ENCODE measurements at places on chromosomes 3 and 15.

DNA sequence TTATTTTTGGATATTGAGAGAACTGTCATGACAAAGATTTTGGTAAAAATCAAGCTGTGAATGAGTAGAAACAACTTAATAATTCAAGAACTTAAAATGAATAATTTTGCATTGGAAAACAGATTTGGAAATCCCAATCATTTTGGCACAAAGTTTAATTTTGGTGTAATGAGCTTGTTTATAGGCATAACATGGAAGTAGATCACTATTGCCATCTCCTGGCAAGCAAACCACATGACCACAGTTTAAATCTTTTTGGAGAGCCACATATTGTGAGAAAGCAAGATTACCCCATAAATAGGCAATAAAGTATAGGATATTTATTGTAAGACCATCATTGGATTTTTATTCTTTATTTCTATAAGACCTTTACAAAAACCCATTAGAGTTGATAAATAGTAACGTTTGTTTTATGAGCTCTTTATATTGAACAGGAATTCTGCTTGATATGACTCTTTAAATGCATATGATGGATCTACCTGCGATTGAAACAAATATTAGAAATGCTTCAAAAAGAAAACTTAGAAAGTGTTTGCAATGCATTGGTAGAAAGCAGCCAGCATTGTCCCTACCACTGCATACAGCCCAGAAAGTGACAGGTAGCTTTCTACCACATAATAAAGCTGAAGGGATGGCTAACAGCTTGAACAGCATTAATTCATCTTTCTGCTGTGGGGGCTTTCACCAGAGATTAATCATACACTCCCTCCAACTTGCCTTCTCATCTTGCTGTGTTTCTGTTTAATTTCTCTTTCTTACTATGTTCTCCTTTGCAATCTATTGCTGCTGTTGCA, 766.8 kb downstream of the TBL1XR1 start:
- DNase-seq, result no peak

DNA sequence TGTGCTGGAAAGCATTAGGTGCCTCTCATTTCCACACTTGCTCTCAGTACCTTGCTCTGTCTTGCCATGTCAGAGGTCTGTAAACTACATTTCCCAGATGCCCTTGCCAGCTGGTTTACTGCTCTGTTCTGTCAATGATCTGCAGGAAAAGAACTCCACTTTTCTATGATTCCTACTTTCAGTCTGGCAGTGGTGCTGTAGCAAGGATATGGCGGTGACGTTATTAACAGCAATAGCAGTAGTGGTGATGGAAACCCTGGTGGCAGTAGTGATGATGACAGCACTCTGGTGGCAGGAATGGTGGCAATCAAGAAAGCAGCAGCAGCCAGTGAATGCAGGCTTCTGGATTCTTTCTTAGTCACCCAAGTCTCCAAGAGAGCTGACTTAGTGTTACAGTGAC, 665.2 kb downstream of the DIPK2A start:
- no peak for DNase-seq

DNA sequence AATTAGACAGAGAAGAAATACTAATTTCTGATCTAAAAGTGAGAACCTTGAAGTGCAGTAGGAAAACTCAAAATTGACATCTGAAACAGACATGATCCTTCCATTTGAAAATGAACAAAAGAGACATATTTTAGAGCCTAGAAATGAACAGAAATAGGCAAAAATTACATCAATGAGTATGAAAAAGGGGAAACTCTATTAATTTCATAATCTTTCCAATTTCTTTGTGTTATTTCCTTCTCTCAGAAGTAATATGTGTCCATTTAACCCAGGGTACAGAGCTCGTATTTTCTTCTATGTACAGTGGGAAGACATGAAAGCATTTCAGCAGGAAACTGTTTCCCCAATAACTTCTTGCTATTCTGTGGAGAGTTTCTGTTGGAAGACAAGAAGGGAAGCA, 263.1 kb downstream of the CGGBP1 start:
- DNase-seq, result no peak

DNA sequence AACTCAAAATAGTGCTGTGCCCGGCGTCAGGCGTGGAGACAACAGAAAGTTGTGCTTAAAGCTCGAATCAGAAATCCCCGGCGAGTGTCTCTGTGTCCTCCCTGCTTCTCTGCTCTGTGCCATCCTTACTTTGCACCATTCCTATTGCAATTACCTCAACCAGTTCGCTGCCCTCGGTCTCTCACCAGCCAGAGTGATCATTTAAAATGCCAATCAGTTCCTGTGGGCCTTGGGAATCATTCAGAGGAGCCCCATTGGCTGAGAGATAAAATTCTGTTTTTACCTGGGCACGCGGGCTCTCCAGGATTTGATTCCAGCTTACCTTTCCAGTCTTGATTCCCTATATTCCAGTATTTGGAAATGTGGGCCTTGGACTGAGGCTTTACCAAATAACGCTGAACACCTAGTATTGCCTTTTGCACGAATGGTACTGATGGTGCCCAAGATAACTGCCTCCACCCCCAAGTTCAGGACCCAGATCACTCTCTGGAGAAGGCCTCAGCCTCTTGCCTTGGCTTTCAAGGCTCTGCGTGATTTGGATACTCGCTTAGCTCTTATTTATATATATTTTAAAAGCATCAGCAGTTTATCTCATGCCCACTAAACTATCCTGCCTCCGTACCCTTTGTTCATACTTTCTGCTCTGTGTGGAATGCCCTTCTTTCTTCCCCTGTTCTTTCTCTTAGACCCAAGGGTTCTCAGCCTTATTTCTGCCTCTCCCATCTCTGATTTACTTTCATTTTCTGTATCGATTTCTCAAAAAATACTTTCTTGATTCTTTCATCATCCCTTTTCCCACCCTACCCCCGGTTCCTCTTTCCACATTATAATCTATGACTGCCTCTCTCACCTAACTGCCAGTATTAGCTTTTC, 863 bp downstream of the PSMA4 start:
- peak; percentile 19 for DNase-seq

GRCh38 chr15:43067717-43068461, 37.9 kb downstream of the UBR1 start:
- DNase-seq, result peak; percentile 45

DNA sequence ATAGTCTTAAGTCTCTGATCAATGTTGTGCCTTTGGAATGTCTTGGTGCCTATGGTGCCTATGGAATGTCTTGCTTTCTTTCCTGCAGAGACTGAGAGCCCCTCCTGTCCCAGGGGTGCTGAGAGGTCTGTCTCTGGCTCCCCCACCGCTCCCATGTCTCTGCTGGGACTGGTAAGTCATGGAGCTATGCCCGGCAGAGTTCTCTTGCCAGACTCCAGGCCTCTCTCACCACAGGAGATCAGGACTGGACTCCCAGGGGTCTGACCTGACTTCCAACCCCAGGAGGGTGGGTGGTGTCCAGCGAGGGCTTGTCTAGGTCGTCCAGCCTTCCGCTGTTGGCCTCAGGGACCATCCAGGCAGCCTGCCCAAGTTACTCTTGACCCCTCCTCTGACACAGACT, 14.0 kb upstream of the CYP11A1 start:
- DNase-seq, result no peak

DNA sequence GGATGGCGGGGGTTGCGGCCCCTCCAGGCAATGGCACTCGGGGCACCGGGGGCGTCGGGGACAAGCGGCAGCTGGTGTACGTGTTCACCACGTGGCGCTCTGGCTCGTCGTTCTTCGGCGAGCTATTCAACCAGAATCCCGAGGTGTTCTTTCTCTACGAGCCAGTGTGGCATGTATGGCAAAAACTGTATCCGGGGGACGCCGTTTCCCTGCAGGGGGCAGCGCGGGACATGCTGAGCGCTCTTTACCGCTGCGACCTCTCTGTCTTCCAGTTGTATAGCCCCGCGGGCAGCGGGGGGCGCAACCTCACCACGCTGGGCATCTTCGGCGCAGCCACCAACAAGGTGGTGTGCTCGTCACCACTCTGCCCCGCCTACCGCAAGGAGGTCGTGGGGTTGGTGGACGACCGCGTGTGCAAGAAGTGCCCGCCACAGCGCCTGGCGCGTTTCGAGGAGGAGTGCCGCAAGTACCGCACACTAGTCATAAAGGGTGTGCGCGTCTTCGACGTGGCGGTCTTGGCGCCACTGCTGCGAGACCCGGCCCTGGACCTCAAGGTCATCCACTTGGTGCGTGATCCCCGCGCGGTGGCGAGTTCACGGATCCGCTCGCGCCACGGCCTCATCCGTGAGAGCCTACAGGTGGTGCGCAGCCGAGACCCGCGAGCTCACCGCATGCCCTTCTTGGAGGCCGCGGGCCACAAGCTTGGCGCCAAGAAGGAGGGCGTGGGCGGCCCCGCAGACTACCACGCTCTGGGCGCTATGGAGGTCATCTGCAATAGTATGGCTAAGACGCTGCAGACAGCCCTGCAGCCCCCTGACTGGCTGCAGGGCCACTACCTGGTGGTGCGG, 1.9 kb downstream of the CHST2 start:
- peak; percentile 80 for DNase-seq

- no peak for DNase-seq
Measured at GRCh38 chr3:151460774-151461450, at the start of gene IGSF10. Gene IGSF10 (minus strand): TSS chr3:151461061. CDS start chr3:151458709, 2,352 bp downstream.

- no peak for DNase-seq
Measured at GRCh38 chr3:190892395-190892902, 30.0 kb upstream of the GMNC start.

DNA sequence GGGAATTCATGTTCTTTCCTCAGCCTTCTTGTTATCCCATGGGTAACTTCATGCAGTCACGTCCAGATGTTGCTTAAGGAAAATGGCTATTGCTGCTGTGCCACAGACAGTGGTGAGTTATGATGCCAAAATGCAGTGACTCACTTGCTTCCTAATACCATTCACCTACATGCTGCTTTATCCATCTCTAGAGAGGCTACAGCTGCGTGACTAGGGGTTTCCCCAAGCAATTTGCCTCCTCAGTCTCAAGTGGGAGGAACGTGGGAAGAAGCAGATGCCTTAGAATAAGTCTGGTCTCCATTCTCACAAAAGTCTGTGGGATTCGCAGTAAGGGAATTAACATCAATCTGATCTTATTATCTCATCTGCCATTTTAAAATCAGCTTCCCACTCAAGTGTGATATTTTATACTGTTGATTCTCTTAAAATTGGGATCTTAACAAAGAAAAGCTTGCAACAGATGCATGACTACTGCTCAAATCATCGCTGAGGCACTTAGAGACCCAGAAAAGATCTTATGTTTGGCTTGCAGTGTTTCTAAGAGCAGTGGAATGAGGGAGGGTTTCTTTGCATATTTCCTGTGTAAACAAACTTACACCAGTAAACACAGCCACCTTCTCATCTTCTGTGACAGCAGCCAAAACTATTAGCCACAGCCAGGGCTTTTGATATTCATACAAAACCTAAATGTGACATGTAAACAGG, 62.0 kb upstream of the ACP3 start:
- no peak for DNase-seq
